Peyer's patch (tissue), 4 donors: ENCODE measurements at places on chromosomes 2 and 18. TPM values are rescaled to one million over a fixed set of nuclear protein-coding genes. Genes with fewer than 3 reads are reported as not detected.

GRCh38 chr2:135913727-135914365, 37.6 kb upstream of the MCM6 start:
- no peak for DNase-seq

DNA sequence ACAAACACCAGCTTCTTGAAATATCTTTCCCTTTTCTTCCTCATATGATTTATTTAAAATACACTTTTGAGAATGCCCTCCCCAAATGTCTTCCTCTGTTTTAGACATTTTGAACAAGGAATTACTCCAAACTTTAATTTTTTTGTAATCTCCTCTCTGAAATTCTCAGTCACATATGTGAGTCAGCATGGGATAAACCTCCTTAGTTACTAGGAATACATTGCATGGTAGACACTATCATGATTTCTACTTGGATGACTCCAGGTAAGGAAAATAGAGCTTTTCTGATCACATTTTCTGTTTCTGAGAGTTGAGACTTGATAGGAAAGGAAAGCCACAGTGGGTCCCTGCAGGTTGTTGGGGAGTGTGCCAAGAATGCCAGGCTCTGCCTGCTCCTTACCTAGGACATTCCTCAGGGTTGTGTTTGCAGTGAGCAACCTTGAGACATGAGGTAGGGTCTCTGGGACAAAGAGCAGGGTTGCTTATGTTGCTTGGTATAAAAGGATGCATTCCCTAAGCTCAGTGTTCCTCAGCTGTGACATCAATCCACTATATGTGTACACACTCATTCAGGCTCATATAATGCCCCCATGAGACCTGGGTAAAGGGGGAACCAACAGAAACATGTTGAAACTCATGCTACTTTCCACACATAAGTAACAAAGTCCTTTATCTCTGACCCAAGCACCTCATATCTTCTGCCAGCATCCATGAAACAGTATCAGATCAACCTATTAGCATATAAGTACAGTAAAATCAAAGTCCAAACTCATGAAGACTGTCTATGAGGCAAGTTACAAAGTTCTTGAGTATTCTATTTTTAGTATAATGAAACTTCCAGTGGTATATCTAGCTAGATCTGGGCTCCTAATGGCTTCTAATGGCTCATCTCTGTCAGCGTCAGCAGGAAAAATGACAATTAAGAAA, 112.8 kb upstream of the SCN1A start:
- DNase-seq = no peak

PRSS56 gene
- not detected for total RNA-seq

- DNase-seq = no peak
These were observed 109.5 kb upstream of the BCL2L11 start for GRCh38 chr2:111011218-111011617.

EN1 gene
- not detected for total RNA-seq

PLCL1 gene
- total RNA-seq = not detected

DNA sequence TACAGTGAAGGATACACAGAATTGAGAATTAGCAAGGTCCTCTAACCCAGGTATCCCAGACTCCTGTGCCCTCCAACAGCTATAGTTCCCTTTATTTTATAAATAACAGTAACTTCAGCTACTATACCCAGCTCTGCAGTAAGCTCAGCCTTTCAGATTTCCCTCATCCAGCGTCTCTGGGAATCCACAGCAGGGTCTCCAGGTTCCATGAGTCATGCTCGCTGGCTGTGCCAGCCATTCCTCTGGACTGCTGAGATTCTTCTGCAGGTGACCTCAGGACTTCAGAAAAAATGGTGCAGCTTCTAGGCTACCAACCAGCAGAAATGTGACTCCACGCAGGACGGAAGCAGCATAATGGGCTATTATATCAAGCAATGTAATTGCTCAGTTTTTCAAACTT, 419.3 kb downstream of the ZNF516 start:
- no peak for DNase-seq

DNA sequence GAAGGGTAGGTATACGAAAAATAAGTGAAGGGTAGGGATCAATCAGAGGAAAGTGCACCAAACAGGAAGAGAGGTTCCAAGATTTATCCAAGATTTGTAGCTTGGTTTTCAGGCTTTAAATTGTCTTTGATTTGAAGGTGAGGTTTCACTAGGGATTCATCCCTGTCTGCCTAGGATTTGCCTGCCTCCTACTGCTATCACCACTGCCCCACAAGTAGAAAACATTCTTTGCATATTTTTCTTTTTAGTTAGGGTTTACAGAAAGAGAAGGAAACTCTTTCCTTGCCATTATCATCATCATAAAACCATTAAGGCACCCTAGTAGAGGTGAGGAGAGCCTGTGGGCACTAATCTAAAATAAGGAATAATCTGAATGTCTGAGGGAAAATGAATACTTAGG, 45.8 kb upstream of the TANC1 start:
- no peak for DNase-seq

GRCh38 chr2:217363470-217363869, 503.6 kb upstream of the TNP1 start:
- DNase-seq = no peak

- no peak for DNase-seq
These were observed 383.6 kb upstream of the SALL3 start for GRCh38 chr18:78595924-78596573.

- DNase-seq = no peak
These were observed 52.8 kb upstream of the CABYR start for GRCh38 chr18:24086082-24086481.

ZAP70 gene
- total RNA-seq = 25.6 TPM

CDKL4 gene
- 4.1 TPM for total RNA-seq

DNA sequence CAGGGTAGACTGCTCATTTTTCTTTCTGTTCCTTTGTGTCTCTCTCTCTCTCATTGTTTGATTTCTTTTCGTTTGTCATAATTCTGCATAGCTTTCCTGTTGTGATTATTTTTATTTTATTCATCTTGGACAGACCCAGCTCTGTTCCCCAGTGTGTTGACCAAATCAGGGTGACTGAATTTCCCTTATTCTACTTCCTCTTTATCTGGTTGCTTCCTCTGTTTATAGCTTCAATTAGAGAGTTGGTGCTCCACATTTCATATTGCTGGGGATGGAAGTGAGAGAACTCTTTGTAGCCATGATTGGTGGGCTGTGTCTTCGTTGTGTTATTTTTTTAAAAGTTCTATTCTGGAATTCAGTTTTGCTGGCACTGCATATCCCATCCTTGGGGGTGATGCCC, 19.1 kb downstream of the PROKR1 start:
- no peak for DNase-seq

TMEM169 gene
- total RNA-seq = not detected

DNA sequence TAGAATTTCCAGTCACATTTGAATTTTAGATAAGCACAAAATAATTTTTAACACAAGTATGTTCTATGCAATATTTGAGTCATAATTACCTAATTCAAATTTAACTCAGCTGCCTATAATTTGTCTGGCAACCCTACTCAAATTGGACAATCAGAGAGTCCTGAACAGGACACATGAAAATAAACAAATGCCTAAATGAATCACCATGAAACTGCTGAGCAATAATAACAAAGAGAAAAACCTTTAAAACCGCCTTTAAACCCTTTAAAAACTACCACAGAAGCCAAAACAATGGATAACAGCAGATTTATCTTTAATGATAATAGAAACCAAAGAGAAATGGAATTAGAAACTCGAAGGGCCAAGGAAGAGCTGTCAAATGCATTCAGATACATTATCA, 39.5 kb downstream of the ARL4C start:
- no peak for DNase-seq

CD28 gene
- total RNA-seq = 0.67 TPM

PRKAG3 gene
- not detected for total RNA-seq
